CD4-positive, alpha-beta T cell treated with Interleukin-21 for 1 hour (primary cell): ENCODE measurements at places on chromosomes 5 and 9.

DNA sequence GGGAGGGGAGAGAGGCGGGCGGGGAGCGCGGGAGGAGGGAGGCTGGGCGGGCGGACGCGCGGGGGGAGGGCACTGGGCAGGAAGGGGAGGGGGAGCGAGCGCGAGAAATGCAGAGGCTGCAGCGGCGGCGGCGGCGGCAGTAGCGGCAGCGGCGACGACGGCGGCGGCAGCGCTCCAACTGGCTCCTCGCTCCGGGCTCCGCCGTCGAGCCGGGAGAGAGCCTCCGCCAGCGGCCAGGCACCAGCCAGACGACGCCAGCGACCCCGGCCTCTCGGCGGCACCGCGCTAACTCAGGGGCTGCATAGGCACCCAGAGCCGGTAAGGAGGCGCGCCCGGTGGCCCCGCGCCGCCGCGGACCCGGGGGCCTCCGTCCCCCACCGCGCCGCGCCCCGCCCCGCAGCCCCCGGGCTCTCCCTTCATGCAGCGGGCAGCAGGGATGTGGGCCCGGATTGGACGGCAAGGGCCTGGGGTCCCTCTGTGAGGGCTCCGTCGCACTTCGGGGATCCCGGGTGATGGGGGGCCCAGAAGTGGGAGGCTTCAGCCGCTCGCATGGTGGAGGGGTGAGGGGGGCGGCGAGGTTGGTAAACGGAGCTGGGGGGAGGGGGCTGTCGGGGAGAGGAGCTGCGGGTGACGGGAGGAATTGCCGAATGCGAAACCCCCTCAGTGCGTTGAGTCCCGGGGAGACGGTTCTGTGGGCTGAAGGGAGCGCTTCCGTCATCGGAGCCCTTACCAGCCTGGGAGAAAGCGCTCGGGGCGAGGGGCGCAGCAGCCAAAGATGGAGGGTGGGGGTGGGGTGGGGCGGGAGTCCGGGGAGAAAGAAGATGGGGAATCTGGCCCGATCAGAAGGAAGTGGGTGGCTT is at the start of gene BASP1:
BASP1 (plus strand) TSS at position 139 of the 860 bp plus-strand sequence. CDS start 57,586 bp downstream, outside the sequence.
- DNase-seq = peak; percentile 30

- DNase-seq = no peak
These were observed 377.4 kb downstream of the PTPRD start for GRCh38 chr9:10235376-10235775.

- DNase-seq = no peak
These were observed 67.0 kb upstream of the TGFBR1 start for GRCh38 chr9:99037769-99038483.

- no peak for DNase-seq
These were observed 5.5 kb downstream of the MVB12B start for GRCh38 chr9:126331964-126332748.

DNA sequence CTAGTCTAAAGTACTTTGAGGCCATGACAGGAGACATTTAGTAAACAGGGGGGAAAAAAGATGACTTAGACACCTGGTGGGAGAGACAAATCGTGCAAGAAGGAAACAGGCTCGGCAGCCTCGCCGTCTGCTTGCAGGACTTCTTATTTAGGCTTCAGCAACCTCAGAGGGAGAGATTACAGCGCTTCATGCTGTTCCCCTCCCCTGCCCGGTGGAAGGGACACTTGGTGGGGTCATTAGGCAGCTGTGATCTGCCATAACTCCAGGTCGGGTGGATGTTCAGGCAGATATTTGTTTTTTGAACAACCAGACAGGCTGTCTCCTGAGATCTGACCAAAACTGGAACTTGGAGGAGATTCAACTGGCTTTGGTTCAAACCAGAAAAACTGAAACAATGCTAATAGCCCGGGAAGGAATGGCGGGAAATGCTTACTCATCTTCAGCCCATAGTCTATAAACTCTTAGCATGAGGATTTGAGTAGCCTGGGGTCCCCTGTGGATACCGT is 38.1 kb upstream of the CD180 start:
- no peak for DNase-seq

- DNase-seq = no peak
These were observed 440.5 kb upstream of the SGCD start for GRCh38 chr5:155886311-155887031.

DNA sequence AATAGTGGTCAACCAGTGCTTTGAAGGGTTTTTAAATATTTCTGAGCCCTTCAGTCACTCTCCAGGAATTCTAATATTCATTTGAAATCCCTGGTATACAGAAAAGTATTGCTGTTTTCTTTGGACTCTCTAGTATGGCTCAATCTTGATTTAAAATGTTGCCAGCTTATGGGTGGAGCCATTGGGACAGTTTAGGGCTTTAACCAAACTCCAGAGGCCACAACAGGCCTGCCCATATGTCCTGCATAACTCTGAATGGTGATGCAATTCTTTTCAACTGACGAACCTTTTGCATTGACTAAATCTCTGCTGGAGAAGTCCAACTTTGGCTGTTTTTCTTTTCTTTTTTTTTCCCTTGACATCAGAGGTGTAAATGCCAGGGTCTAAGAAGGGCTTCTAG is 10.3 kb upstream of the ANKHD1 start:
- DNase-seq = no peak

DNA sequence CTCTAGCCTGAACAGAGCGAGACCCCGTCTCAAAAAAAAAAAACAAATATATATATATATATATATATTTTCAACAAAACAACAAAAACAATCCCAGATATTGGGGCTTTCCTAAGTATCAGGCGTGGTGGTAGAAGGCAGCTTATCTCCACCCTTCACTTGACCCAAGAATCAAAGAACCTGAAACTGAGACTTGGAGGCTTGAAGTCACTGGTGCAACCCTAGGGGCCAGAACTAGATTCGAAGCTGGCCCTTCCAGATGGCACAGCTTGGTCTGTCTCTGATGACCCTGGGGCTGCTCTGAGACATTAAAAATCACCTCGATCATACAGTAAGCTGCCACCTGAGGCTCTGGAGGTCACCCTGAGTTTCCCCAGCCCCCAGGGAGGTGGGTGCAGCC is 1.3 kb upstream of the KCNMB1 start:
- DNase-seq = no peak

GRCh38 chr9:4714266-4715016 is 26.6 kb downstream of the AK3 start:
- no peak for DNase-seq

GRCh38 chr5:139131921-139132432 is 66.2 kb downstream of the SIL1 start:
- no peak for DNase-seq

DNA sequence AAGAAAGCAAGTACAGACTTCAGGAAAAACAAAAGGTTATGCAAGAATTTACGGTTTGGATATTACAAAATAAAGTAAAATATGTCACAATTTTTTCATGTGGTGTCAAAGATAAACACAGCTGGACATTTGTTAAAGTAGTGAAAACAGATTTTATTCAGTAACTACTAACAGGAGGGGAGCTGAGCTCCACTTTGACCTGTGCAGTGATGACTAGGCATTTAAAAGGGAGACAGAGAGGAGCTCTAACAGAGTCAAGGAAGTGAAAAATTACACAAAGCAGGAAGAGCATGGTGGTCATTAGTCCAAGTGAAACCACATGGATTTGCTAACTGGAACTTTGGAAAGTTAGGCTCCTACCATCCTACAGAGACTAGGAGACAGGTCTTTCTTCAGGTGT is 263.6 kb upstream of the PCSK5 start:
- no peak for DNase-seq

DNA sequence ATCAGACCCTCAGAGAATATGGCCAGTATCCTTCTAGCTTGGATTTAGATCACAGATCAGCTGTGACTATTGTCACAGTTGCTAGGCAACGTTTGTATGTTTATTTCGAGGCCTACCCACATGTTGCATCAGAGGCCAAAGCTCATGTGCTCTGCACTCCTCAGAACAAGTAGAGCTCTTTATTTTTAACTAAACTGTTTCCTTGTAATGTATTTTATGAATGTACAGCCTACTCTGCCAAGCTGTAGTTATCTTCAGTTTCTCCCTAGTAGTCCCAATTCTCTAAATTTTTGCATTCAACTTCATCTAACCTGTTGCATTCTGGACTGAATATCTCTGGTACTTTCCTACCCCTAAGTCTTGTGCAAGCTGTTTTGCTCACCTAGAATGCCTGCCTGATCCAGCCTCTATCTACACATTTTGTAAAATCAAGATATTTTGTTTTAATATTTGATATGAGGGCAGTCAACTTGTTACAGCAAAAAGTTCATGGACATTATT is 52.8 kb downstream of the CAST start:
- peak; percentile 76 for DNase-seq
